ENCODE measurements at places on chromosomes 13 and 19.
A peak's percentile ranks its signal among the peaks of the same experiment; 100 is the strongest.

DNA sequence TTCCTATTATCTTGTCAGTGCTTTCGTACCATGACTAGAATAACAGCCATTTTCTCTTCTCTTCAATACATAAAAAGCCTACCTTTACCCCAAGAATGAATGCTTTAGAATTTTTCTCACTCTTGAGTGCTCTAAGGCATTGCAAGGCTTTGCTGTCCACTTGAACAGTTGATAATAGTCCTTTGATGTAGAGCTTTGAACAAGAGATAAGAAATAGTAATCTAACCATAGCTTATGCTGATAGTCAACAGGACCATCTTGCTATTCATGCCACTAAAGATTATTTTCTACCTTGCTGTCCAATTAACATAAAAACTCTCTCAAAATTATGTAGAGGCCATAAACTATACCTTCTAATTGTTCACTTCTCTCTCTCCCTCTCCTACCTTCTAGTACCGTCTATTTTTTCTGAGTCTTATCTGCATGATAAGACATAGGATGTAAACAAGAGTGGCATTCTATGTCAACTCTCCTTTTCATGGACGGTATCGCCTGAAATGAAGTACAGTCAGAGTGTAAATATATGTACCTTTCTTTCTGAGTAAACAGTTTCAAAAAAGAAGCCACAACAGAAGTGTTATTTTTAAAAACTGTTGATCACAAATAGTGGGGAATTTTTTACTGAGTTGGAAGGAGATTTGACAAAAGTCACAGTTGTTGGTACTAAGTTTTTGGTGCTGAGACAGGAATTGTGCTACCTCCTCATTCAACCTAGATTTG, 297.9 kb downstream of the NDFIP2 start:
- no peak for DNase-seq

- DNase-seq, result no peak
These were observed 40.1 kb downstream of the ZC3H13 start for GRCh38 chr13:46012404-46012803.

- DNase-seq, result no peak
These were observed 11.3 kb upstream of the MPHOSPH8 start for GRCh38 chr13:19622193-19622592.

DNA sequence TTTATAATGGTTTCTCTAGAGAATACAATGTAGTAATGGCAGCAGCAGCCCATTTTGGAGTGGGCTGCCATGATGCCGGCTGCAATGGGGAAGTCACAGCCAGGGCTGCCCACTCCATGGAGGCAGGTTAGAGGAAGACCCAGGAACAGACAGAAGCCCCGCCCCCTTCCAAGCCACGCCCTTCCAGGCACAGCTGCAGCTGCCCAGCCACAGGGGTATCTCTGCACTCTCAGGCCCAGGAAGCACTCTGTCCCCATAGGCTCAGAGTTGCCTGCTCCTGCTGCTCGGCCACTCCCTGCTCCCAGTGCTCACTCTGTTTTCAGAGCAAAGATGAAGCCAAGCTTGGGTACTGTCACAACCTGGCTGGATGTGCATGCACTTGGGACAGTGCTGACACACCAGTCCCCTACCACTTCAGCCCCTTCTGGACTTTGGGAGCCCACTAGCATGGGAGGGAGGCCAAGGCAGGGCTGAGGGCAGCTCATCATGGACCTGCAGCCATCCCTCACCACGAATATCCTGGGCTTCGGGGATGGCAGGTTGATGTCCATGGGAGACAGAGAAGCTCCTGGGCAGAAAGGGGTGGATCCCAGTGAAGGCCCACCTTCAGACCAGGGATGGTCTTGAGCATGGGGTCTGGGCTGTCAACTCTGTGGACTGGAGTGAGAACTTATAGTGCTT, 1224.2 kb downstream of the SLITRK5 start:
- no peak for DNase-seq

GRCh38 chr13:65656740-65657329, 1573.3 kb downstream of the PCDH9 start:
- no peak for DNase-seq

- DNase-seq, result no peak
These were observed 9.6 kb downstream of the LEUTX start for GRCh38 chr19:39788244-39788643.

- no peak for DNase-seq
These were observed 39.5 kb upstream of the ATP12A start for GRCh38 chr13:24640752-24641151.

DNA sequence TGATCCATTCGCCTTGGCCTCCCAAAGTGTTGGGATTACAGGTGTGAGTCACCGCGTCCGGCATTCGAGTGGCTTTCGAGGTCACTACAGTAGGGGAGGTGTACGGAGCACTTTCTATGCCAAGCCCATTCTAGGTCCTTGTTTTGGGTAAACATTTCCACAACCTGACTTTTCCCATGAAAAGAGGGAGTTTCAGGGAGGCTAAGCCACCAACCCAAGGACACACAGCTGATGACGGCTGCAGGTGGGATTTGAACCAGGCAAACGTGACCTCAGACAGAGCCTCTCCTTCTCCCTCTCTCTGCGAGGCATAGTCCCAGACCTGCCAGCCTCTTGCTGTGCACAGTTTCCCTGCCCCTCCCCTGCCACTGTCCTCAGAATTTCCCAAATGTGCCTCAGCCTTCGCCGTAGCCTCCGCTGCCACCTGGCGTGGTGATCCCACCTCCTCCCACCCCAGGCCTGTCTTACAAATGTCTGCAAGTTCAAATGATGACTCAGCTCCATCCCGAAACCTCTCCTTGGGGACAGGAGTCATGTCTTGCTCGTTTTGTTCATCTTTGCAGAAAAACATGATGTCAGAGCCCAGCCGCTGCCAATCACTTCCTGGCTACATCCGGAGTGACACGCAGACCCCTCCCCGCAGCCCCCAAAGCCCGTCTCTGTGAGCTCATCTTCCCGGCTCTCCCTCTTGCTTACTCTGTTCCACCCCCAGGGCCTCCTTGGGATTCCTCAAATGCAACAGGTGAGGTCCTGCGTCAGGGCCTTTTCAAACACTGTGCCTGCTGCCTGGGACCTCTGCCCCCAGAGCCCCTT, 6.6 kb upstream of the GADD45B start:
- peak; percentile 86 for DNase-seq

GRCh38 chr13:32175307-32175706, 139.9 kb downstream of the ZAR1L start:
- DNase-seq, result no peak

DNA sequence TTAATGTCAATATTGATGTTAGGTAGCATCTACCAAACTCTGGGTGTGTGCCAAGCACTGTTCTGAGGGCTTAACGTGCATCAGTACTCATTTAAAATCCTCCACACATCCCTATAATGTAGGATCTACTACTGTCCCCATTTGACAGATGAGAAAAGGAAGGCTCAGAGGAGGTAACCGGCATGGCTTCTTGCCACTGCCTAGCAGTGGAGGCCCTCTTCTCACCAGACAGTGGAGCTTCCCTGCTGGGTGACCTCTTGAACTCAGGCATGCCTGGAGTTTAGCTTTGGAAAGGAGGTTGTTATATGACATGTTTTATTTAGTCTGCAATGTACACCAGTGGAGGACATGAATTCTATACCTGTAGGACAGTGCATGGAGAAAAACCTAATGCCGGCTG, 2.1 kb downstream of the SPATA13 start:
- no peak for DNase-seq

DNA sequence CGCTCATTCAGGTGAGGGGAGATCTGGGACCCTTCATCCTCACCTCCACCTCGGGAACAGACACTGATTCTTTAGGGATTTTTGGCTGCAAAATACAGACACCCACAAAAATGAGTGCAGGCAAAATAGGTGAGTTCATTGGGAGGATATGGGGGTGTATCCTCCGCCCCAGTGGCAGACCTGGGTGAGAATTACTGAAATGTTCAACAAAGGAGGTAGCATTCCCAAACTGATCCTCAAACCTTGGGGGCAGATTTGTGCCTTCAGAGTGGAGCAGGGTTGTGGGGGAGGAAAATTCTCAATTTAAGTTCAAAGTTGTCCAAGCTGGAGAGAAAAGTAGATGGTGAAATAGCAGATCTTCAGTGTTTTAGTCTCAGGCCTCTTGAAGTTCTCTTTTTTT, 31.3 kb upstream of the SIN3B start:
- no peak for DNase-seq

DNA sequence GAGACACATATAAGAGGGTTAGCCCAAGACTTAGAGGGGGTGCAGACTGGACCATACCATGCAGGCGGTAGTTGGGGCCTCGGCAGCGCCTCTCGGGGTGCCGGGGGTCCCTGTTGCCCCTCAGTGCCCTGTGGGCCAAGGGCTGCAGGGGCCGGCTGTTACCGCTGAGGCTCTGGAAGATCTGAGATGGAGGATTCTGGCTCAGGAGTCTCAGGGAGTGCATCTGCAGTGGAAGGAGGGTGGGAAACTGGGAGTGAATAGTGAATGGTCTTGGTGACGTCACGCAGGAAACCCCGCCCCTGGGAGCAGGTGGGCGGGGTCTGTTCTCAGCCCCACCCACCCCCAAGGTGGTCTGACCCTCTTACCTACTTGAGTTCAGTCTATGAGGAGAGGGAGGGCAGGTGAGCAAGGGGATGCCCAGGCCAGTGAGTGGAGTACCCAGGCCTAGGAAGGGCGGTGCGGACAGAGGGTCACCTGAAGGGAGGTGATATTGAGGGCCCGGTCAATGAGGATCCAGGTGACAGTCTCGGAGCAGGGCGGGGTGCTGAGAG, 1.7 kb upstream of the DBP start:
- no peak for DNase-seq

- no peak for DNase-seq
These were observed 821.3 kb downstream of the DIAPH3 start for GRCh38 chr13:59342400-59342799.

- DNase-seq, result peak; percentile 71
These were observed at the start of gene TDRD3 for GRCh38 chr13:60396783-60397703. Gene TDRD3, plus strand, starts transcription at chr13:60397220. Its CDS starts 145 bp downstream, at chr13:60397365.

DNA sequence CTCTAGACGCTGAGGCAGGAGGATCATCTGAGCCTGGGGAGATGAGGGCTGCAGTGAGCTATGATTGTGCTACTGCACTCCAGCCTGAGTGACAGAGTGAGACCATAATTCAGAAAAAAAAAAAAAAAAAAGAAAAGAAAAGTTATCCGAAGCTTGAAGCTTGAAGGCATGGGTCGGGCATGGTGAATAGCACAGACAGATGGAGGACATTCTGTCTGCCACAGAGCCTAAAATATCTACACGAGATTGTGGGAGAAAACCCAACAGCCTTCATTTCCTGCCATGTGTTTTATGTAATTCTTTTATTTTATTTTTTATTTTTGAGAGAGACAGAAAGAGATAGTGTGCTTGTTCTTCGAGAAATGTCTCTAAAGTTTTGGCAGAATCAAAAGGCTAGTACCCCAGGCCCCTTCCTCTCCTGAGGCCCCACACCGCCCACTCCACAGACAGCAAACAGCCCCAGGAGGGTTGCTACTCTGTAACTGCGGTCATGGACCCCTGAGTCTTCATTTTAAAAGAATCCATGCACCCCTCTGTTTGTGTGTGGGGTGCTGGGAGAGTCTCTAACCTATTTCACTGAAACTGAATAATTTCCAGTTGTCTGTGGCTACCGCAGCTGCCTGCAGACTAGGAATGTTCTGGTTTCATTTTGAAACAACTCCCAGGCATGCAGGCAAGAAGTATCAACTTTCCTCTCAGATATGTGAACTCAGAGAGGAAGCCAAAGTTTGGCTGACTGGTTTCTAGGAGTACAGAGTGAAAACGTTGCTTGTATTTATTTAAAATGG, 38.4 kb upstream of the RCBTB2 start:
- no peak for DNase-seq

GRCh38 chr13:43023289-43023963, at the start of gene DNAJC15:
Gene DNAJC15, plus strand, starts transcription at chr13:43023586. Its CDS starts 41 bp downstream, at chr13:43023627.
- no peak for DNase-seq

- DNase-seq, result no peak
These were observed 1.7 kb downstream of the COL4A2 start for GRCh38 chr13:110308656-110309359.

DNA sequence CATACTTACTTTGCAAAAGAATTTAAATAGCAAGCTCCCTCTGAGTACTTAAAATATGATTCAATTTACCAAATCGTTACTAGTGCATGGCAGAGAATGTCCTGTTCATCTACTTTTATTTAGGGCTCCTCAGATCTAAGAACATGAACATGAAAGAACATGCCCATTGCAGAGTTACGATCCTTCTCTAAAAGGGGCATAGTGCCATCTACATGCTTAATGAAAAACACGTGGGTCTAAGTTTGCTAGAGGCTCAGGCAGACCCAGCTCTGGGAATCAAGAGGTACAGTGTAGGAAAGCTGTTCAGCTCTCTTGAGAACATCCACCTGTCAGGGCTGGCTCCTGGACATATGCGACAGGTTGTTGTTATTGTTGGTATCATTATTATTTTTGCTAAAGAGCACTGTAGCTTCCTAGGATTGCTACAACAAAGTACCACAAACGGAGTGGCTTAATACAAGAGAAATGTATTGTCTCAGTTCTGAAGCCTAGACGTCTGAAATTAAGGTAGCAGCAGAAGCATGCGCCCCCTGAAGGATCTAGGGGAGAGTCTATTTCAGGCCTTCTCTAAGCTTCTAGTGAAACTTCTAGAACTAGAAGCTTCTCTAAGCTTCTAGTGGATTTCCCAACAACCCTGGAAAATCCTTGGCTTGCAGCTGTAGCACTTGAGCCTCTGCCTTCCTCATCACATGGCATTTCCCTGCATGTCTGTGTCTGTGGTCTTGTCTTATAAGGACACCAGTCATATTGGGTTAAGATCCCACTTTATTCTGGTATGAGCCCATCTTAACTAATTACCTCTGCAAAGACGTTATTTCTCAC, 133.9 kb downstream of the DCT start:
- DNase-seq, result no peak

GRCh38 chr19:53078668-53079067, 24.6 kb downstream of the ZNF160 start:
- DNase-seq, result no peak

DNA sequence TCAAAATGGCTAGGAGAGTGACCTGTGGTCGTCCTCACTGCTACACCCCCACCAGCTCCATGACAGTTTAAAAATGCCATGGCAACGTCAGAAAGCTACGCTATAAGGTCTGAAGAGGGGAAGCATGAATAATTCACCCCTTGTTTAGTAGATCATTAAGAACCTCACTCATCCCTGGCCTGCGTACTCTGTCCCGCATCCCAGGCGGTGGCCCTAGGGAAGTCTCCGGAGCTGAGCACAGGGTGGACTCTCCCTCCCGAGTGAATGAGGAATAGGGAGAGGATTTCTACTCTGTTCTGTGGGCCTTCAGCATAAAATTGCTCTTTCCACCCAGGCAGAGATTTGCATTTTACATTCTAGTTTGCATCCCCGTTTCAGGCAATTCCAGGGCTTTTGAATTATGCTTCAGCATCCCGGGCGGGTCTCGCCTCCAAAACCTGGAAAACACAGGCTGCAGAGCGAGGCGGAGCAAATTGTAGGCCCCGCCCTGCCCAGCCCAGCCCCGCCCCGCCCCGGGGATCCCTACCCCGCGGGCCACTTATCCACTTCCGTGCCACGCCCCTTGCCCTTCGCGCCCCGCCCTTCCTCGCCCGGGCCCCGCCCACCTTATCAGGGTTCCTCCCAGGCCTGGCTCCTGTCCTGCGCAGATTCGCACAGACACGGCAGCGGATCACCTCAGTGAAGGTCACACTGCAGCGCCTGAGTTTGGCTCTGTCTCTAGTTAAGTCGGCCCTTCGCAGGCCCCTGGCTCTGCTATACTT, 7.5 kb upstream of the ZNF525 start:
- no peak for DNase-seq

DNA sequence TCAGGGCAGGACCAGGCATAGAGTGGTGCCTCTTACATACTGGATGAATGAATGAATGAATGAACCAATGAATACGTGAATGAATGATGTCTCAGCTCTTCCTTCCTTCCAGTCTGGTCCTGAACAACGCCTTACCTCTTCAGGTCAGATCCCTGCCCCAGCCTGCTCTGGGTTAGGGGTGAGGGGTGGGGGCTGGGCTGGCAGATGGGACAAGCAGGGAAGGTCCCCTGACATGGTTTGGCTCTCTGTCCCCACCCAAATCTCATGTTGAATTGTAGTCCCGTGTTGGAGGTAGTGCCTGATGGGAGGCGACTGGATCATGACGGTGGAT, 9.3 kb downstream of the DIRAS1 start:
- no peak for DNase-seq
